ENCODE measurements at places on chromosomes 5 and 9.

DNA sequence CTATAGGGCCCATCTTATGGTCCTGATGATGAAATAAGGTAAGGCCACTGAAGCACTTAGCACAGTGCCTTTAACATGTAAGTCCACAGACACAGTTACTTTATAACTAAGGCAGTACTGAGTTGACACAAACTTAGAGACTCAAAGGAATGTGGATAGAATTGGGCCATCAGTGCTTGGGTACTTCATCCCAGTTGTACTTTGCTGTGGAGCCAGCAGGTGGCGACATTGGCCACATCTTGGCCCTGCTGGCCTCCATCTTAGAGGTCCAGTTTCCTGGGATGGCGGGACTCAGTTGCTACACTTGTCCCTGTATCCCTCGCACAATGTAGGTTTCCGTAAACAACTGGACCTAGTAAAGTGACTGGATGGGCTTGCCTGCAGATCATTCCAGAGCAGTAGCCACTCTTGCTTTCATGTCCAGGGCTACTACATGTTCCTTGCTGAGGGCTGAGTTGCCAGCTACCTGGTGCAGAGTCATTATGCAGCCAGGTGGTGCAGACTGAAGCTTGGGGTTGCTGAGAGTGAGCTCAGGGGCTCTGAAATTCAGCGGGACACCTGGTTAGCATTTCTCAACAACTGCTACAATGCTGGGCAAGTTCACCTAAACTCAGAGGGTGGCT lies 10.6 kb downstream of the MTAP start:
- peak; percentile 51 for DNase-seq

DNA sequence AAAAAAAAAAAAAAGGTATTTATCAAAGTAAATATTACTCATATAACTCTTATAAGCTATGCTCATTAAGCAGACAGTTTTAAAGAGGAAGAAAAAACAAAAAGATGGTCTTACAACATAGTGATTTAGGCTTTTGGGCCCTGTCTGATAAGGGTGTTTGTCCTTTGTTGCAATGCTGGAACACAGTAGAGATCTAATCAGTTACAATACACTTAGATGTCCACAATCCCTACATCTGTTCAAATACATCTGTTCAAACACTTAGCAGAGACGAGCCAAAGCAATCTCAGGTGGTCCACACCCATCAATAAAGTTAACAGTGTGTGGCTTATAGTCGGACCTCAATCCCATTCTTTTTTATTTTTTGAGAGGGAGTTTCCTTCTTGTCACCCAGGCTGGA lies 11.0 kb downstream of the PRXL2C start:
- DNase-seq = no peak

DNA sequence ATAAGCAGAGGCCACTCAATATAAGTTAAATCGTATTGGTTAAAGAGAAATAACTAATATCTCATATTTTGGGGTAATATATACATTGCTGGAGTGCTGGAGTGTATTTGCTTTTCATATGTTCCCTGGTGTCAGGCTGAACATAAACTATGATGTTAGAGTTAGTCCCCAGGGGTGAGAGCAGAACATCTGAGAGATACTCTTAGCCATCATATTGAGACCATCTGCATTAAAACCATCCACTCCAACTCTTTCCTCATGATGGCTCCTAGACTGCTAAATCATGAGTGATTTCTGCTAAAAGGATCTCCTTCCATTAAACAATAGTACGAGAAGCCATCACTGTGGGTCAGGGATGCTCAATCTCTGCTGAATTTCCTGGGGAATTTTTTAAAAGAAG lies 436.2 kb downstream of the DTWD2 start:
- no peak for DNase-seq

GRCh38 chr9:114738581-114739316 lies 56.8 kb upstream of the TEX48 start:
- no peak for DNase-seq

DNA sequence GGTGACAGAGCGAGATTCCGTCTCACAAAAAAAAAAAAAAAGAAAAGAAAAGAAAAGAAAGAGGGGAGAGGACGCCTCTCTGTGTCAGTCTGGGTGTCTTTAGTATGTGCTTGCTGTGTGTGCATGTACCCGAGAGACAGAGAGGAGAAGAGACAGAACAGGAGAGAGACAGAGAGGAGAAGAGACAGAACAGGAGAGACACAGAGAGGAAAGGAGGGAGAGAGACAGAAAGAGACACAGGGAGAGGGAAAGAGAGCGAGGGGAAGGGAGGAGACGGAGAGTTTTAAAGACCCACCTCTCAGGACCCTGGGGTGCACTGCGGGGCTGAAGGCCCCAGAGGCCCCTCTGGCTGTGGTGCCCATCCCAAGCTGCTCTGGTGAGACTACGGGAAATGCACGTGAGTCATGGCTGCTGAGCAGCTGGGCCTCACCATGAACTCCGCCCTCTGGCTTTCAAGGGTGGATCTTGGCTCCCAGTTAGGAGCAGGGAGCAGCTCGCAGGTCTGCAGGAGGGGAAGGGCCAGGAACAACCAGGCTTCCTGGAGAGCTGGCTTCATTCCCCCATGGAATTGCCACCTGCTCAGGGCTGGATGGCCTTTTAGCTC lies 7.9 kb downstream of the SLC6A3 start:
- DNase-seq = no peak

DNA sequence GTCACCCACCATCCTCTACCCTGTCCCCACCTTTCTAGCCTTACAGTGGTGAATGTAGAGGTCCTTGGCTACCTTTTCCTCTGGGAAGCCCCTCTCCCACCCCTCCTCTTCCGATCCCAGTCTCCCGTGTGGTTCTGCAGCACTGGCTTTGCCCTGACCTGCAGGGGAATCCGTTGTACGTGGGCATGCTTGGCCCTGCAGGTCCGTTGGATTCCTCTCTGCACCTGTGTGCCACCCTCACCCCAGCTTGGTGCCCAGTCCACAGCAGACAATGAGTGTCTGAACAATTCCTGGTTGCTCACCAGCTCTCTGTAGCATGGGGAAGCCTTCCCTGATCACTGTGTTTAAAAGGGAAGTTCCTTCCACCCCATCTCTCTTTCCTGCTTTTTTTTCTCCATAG lies 185.1 kb downstream of the PAX5 start:
- DNase-seq = no peak

- DNase-seq = no peak
Observed at GRCh38 chr5:112628214-112628980, 109.3 kb upstream of the APC start.

- no peak for DNase-seq
Observed at GRCh38 chr5:80928073-80928472, 32.1 kb upstream of the RASGRF2 start.

- no peak for DNase-seq
Observed at GRCh38 chr5:1032011-1032410, 23.4 kb downstream of the NKD2 start.

DNA sequence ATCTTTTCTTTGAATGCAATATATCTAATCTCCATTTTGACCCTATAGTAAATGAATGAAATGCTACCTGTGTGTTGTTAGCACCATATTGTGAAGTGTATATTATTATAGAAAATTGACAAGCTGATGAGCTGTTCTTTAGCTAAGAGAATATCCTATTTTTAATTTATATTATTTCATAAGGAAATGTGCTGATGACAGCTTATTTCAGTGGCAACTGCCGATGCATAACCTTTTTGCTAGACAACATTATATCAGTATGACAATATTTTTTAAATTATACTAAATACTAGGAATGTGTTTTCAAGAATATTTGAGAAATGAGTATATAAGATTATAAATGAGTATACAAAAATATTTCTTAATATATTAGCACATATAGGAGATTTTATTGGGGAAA lies 573.1 kb downstream of the ZNF608 start:
- no peak for DNase-seq

- DNase-seq = no peak
Observed at GRCh38 chr5:160692271-160692670, 159.7 kb downstream of the ATP10B start.

GRCh38 chr9:136305804-136306203 lies 1.9 kb upstream of the CCDC187 start:
- DNase-seq = no peak

GRCh38 chr9:17699615-17700330 lies 120.9 kb downstream of the SH3GL2 start:
- DNase-seq = no peak

DNA sequence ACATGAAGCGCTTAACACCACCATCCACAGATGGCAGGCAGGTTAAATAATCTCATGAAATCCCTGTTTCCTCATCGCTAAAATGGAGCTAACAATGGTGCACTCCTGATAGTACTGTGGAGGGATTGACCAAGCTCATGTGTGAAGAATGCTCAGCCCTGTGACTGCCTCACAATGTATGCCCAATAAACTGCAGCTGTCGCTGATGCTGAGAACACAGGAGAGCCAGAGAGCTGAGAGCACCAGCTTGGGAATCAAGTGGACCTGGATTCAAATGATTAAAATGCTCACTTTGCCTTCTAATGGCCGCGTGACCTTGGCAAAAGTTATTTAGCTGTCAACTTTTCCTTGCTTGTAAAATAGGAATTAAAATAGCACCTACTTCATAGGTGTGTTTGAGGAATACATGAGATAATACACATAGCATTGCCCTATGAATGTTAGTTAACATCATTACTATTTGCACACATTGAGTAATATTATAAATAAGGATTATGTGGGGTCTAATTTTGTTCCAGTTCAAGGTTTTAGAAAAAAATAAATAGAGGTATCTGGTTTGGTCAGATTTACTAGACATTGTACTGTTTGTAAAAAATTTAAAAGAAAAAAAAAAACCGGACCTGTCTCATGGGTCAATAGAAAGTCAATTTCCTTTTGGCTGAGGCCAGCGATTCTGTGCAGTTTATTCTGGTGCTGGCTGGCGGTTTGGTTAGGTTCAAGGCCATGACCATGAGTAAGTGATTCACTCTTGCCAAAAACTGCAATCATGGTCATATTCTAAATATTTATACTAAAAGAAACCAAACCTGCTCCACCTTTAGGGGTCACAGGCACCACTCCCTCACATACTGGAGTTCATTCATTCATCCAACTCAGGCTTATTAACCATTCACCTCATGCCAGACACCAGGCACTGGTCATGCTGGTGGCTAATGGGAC lies 101.3 kb downstream of the SH3TC2 start:
- DNase-seq = no peak

DNA sequence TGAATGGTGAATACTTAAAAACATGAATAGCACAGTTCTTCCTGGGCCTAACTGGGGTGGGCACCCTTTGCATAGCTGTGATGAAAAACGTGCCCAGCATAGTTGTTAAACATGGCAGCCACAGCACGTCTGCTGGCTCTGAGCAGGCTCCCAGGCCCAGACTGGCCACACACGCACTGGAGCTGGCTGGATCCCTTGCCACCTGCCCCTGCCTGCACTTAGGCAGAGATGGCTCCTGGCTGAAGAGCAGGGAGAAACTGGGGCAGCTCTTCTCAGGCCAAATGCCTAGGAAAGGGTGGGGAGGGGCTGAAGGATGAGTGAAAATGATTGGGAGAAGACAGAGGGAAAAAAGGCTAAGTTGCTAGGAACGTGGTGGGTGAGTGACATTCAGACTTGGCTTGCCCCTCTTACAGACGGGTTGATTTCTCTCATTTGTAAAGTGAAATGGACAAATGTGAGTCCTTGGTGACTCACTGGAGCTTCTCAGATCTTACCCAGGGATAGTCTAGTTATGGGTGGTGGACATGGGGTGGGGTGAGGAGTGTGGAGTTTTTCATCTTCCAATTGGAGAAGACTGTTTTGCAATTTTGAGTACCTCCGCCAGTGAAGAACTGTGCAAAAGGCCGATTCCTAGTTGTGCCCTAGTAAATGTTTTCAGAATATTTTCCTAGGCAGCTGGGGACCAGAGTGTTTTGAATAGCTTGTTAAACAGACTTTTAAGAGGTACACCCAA lies 42.4 kb downstream of the TRIO start:
- DNase-seq = peak; percentile 81

DNA sequence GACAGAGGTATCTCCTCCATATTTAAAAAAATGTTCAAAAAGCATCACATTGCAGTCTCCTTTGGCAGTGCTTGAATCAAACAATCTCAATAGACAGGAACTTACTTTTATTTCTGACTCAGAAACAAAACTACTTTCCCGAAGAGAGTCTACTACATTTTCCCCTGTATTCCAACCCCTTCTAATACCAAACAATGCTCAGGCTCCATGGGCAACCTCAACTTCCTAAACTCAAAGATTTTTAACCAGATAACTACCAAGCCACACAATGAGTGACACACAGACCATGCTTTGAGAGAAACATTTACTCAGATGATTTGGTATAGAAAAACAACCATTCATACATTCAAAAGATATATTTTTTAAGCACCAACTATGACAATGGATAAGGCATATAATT lies 70.5 kb downstream of the APBA1 start:
- no peak for DNase-seq

DNA sequence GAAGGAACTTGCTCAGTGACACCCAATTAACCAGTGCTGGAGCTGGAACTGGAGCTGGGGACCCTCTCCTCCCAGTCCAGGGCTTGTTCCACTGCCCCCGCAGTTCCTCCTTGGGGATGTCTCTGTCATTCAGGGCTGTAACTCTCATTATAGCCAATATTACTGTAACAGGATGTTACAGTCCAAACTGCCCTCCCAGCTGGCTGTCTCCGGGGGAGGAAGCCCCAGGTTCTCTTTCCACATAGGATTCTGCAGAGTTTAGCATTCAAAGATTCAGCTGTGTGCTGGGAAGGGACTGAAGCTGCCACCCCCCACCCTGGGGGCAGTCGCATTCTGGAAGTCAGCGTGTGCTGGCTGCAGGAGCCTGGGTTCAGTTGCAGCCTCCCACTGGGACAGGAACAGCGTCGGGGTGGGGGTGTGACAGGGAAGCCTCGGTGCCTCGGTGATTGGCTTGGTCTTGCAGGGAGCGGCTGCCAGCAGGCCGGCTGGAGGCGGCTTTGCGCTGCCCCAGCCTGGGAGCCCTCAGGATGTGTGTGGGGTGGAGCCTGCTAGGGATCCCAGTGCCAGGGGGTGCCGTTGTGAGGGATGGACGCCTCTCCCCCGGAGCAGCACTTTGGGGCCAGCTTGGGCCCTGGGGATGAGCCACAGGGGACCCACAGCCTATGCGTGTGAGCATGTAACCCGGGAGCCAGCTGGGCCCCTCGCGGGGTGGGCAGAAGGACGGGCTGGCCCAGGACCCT lies 101.1 kb downstream of the RGS3 start:
- DNase-seq = no peak

DNA sequence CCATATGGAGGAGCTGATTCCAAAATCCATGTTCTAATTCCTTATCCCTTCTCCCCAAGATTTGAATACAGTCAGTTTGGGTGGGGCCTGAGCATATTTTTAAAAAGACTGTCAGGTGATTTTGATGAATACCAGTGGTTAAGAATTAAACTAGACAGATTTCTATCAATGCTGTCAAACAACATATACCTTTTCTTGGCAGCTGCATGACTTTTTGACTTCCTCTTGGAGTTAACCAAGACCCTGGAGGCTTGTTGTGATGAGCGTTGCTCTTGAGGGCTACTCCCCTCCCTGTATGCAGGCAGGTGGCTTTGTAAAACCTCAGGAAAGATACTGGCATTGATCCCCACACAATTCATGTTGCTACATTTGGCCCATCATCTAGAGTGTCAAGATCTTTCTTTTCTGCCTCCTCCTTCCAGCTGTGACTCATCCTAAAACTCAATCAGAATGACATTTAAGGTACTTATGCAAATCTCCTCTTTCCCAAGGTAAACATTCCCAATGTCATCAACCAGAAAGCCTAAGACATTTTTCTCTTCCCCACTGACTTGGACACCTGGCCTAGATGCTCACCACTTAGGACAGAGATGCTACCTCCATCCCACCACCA lies 61.7 kb downstream of the PPP2R2B start:
- no peak for DNase-seq

Measured in HS-27A (cell line).